ENCODE measurements at places on chromosomes 12 and 14. TPM values are rescaled to one million over a fixed set of nuclear protein-coding genes. Genes with fewer than 3 reads are reported as not detected.

DNA sequence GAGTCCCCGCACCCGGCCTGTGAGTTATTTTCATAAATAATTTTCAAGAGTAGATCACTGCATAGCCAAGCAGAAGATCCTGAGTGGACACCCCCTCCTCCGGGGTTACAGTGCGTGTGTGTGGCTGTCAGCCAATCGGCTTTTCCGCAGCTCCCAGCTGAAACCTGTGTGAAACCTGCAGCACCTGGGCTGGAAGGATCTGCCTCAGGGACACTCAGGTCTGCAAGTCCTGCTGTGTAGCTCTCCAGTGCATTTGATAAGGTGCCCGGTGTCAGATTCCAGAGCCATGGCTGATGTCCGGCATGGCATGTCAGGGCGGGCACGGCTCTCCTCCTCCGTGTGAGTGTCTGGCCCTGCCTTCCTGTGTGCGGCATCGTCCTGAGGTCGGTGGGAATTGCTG is 124.8 kb downstream of the GLT1D1 start:
- DNase-seq: no peak

DNA sequence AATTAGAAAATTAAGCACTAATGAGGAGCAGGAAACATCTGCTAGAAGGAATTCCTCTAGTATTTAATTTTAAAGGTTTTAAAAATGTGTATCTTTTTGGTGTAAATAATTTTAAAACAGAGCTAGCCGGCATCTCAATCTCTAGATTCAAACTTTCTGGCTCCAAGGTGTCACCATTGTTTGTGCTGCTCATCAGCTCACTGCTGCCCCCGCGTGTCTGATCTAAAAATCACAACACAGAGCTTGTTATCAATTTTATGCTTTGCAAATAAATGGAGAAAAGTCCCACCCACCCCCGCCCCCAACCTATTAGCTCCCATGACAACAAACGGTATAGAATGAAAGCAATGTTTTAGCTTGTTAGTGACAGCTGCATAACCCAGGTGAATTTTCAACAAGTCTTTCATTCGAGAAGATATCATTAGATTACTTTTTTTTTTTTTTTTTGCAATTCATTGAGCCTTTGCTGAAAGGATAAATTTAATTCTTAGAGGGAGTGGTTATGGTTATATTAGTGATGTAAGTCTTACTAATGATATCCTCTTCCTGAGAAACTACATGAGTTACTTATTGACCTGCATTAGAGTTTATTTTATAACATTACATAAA is 11.3 kb upstream of the ABHD12B start:
- peak; percentile 92 for DNase-seq

TMEM121 gene
- 2.2 TPM for total RNA-seq

C12orf75 gene
- total RNA-seq: 138 TPM

DNA sequence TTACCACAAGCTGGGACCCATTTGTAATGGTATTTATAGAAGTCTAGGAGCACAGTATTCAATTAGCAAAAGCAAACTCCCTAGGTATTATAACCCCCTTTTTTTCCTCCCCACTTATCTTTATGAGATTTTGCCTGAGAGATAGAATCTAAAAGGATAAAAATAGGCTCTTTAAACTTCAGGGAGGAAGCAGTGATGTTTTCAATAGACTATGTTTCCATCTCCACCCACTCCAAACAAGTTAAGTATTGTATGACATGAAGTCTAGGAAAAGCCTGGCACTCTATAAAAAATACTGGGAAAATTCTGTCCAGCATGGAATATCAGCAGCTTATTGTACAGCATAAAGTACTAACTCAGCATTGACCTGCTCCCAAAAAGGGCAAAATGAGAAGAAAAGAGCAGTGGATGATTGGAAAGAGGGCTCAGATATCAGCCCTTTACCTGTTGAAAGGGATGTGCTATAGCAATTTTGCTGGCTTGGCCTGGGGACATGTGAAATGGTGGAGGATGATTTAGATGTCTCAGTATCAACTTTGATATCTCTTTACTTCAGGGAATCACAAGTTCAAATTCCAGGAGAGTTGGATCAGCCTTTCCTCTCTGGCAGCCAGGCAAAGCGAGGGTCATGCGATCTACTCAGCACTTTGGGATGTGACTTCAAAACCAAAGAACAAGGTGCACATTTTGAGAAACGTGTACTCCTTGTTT is 72.4 kb downstream of the IGF1 start:
- no peak for DNase-seq

CSAD gene
- 16.4 TPM for total RNA-seq

GYS2 gene
- total RNA-seq: not detected

MARCHF9 gene
- total RNA-seq: 7.4 TPM

SCARB1 gene
- total RNA-seq: 14.3 TPM
